GM04503 (cell line): ENCODE measurements at places on chromosomes 12 and 14.
A peak's percentile ranks its signal among the peaks of the same experiment; 100 is the strongest.

- DNase-seq, result no peak
Measured at GRCh38 chr14:103393676-103394626, 8.7 kb downstream of the MARK3 start.

GRCh38 chr14:96663076-96663475, 134.1 kb upstream of the VRK1 start:
- no peak for DNase-seq

- no peak for DNase-seq
Measured at GRCh38 chr14:98931911-98932310, 340.1 kb downstream of the BCL11B start.

DNA sequence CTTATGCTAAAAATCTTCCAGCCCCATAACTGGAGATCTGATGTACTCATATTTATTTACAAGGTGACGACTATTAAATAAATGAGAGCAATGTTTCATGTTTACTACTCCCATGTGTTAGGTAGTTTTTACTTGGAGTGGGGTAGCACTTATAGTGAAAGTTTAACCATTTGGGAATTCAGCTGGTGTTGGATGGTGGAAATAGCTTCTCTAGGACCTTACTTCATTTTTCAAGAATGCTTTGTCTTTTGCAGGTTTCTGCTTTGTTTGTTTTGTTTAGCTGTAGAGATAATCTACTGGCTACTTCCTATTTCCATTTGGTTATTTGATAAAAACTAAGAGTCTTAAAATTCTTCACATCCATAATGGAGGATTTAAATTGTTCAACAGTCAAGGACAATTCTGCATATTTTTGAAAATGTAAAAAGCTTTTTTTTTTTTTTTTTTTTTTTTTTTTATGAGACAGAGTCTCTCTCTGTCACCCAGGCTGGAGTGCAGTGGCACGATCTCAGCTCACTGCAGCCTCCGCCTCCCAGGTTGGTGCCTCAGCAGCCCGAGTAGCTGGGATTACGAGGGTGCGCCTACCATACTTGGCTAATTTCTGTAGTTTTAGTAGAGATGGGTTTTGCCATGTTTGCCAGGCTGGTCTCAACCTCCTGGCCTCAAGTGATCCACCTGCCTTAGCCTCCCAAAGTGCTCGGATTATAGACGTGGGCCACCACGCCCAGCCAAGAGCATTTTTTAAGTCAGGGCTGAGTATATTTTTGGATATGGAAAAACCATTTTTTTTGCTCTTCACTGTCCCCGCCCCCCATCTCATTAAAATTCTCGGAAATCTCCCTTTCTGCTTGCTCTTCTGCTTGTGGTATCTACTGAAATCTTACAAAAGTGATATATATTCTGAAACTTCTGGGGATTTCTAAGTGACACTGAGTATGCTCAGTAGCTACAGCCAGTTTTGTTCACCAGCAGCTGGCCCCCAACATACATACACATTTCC, 1.4 kb upstream of the ABCD2 start:
- no peak for DNase-seq

DNA sequence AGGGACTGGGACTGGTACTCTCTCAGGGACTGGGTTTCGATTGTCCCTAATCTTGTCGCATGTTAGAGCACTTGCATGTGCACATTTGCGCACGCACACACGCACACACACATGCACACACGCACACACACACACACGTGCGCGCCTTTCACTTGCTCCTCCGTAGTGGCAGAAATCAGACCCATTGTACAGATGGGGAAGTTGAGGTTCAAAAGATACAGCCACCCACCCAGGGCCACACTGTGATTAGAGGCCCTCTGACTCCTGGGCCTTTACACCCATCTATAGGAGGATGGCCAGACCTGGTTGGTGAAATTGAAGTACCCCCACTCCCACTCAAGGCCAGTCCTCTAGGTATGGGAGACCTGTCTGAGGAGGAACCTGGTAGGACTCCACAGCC, 167.8 kb upstream of the LHX5 start:
- DNase-seq, result no peak

- no peak for DNase-seq
Measured at GRCh38 chr12:72368298-72368697, 96.1 kb downstream of the TRHDE start.

- DNase-seq, result peak; percentile 28
Measured at GRCh38 chr14:52802597-52802996, 11.2 kb upstream of the GNPNAT1 start.

- no peak for DNase-seq
Measured at GRCh38 chr12:14239935-14240872, 125.3 kb upstream of the ATF7IP start.

DNA sequence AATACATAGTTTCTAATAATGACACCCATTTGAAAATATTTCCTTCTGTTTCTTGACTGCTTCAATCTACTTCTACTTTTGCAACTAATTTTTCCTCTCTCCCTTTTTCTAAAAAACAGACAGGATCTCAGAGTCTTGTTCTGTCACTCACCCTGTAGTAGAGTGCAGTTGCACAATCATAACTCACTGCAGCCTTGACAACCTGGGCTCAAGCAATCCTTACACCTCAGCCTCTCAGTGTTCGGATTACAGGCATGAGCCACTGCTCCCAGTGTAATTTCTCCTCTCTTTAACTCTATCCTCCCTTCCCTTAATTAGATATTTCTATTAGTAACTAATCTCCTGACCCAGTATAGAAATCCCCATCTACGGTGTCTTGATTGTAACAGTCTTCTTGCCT, 45.4 kb downstream of the SENP1 start:
- DNase-seq, result no peak

DNA sequence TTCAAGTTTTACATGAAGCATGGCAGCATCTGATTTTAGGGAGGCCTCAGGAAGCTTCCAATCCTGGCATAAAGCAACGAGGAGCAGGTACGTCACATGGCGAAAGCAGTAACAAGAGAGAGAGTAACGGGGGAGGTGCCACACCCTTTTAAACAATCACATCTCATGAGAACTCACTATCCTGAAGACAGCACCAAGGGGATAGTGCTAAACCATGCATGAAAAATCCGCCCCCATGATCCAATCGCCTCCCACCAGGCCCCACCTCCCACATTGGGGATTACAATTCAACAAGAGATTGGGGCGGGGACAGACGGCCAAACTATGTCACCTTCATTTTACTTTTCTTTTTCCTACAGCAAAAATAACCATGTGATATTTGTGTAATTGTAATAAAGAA, 7.2 kb upstream of the MAP3K9 start:
- no peak for DNase-seq
